ENCODE measurements at places on chromosomes 6 and 20.

DNA sequence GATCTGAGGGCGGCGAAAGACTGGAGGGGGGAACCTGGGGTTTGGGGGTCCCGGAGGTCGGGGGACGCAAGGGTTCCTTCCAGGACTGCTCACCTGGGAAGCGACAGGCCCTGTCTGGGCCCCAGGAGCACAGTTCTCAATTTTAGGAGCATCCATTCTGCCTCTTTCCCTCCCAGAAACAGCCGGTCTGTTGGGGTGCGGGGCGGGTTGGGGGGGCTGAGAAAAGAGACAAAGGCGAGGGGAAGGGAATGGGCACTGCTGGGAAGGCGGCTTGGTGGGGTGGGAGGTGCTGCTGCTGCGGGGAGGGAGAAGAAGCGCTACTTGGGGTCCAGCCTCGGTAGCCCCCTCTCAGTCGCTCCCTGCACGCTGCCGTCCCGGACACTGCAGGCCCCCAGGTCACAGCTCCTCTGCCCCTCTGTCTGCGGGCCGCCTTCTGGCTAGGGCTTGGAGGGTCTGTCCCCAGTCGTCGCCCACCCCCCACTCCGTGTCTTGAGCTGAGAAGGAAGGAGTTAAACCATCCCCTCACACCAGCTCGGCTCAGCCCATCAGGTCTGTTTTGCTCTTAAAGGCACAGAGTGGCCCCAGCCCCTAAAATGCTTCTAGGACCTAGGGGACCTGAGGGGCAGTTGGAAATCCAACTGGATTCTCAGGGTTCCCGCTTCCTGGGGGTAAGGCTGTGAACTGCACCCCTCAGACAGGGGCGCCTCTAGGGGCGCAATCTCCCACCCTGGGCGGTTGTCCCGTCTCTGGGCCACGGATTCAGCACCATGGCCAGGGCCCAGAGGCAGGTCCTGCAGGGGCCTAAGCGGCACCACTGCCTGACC, 690 bp downstream of the GDAP1L1 start:
- DNase-seq, result no peak

GRCh38 chr6:131683479-131683878, 17.7 kb downstream of the OR2A4 start:
- peak; percentile 48 for DNase-seq

DNA sequence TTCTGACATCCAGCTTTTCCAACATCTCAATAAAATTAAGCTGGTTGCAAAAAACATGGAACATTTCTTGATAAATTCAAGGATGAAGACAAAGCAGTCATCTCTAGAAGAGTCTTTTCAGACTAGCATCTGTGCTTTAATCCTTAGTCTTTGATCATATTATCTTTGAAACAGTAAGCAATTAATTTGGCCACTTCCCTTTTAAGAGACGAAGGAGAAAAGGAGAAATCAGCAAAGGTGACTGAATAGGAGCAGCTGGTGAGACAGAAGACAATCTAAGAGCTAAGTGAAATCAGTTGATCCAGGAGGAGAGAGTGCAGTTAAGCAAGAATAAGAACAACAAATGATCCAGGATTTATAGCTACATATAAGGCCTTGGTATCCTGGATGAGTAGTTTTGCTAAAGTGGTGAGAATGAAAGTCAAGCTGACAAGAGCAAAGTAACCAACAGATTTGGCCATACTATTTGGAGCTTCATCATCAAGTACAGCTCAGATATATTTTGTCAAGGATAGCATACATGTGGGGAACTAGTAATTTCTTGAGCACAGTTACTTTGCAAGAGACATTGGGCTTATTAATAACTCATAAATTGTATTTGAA, 215.5 kb downstream of the ADGB start:
- no peak for DNase-seq

- no peak for DNase-seq
Observed at GRCh38 chr6:146915671-146916127, 288.5 kb upstream of the STXBP5 start.

DNA sequence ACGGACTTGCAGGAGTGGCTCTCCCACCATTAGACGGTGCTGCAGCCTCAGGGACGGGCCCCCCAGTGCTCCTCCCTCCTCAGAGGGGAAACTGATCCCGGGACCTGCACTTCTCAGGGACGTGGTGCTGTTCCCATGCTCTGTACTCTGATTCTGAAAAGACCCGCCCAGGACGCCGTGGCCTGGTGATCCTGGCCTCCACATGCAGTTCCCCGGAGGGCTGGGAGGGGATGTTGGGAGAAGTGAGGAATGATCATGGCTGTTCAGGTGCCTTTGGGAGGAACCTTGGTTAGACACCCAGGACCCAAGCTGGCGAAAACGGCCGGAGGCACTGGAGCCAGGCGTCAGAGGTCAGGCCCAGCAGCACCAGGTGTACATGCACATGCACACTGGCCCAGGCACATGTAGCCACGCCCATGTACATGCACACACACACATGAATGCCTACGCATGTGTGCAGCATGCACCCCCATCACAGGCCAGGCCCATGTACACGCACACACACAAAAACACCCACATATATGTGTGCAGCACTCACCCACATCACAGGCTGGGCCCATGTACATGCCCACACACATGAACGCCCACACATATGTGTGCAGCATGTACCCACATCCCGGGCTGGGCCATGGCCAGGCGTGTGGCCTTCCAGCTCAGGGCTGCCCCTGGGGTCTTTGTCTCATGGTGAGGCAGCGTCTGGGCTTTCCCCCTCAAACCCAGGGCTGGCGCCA, 52.6 kb upstream of the DACT2 start:
- DNase-seq, result no peak

GRCh38 chr6:140554421-140554820, 1180.0 kb upstream of the CITED2 start:
- no peak for DNase-seq

GRCh38 chr6:140711019-140711613, 1336.7 kb upstream of the CITED2 start:
- no peak for DNase-seq

- DNase-seq, result no peak
Observed at GRCh38 chr6:1335367-1336037, 23.6 kb downstream of the FOXQ1 start.

GRCh38 chr6:35139924-35140638, 1.1 kb downstream of the TCP11 start:
- DNase-seq, result peak; percentile 22

DNA sequence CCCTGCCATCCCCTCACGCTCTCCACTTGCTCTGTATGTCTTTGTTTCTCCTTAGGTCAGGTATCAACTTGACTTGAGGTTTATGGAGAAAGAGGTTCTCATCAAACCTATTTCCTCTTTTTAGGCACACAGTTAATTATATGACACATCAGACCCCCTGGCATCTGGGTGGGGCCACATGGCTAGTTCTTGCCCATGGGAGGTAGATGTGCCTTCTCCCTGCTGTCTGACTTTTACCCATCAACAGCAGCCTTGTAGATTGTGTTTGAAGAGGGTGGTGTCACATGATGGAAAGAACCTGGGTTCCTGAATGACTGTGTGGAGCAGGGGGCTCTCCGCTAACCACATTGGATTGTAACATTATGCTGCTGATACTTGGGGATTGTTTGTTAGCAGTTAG, 7.2 kb upstream of the UQCC2 start:
- DNase-seq, result no peak

GRCh38 chr6:35484921-35485392, 11.9 kb downstream of the TEAD3 start:
- DNase-seq, result no peak

DNA sequence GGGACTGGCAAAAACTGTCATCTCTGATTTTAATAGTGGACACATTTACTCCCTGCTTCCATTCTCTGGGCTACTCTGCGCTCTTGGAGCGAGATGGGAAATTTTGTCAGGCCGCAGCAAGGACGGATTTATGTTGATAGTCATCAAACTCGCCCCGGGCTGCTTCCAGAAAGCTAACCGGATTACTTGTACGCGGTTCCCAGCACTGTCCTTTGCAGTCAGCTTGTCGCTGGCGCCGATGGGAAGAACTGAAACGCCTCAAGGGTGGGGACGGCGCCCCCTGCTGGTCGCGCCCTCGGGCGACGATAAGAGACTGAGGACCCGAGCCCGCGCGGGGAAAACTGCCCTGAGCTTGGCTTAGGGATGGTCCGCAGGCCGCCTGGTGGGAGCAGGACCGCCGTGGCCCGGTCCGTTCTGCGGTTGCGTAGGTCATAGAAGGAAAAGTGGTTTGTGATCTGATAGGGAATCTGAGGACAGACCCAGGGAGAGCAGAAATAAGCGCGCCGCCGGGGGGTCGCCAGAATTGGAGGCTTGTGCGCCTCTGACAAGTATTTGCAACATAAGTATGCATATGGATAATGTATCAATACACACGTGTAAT, 984 bp upstream of the ABT1 start:
- DNase-seq, result peak; percentile 87

DNA sequence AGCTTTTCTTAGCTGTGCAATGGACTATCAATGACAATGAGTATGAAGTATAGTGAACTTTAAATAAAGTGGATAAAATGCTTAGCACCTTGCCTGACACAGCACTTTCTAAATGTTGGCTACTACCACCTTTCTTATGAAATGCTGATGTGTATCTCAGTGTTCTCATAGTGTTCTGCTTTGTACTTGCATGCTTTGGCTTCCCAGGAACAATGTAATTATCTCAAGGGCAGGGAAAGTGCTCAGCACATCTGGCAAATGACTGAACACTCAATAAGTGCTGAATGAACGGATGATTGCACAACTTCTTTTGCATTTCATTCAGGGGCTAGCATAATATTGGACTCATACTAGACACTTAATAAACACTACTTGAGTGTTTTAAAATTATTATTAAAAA, 28.2 kb upstream of the NOX3 start:
- DNase-seq, result no peak

DNA sequence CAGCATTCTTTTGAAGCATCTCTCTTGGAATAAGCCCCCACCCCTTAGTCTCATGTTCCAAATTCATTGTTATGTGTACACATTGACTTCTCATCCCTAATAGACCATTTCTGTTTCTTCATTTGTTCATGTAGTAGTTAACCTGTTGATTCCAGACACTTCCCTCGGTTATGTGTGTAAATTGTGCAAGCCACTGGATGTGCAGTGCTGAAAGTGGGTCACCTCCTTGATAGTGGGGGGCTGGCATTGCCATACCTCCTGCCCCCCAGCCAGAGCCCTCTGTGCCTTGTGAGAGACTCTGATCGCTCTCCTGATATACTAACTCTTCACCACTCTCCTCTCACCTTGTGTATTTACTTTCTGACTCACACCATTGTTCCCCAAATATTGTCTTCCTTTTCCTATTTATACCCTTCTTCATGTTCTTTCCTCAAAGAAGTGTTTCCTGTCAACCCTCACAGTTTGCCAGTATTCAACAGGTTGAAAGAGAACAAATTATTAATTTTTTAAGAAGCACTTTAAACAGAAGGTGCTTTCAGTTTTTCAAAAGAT, 59.0 kb downstream of the HIVEP1 start:
- DNase-seq, result no peak

- no peak for DNase-seq
Observed at GRCh38 chr6:168741942-168742782, 301.2 kb downstream of the SMOC2 start.

DNA sequence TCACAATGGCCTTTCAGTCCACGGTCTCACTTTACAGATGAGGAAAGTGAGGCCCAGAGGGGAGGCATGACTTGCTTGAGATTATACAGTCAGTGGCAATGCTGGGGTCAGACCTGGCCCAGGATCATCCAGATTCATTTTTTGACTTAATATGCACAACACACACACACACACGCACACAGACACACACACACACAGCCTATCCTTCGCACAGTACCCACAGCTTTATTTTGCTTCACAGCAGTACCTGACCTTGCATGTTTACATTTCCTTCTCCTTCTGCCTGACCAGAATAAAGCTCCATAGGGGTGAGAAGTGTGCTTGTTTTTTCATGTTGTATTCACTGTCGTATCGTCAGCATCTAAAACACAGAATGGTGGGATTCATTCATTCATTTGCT, 79.8 kb downstream of the VEGFA start:
- no peak for DNase-seq

DNA sequence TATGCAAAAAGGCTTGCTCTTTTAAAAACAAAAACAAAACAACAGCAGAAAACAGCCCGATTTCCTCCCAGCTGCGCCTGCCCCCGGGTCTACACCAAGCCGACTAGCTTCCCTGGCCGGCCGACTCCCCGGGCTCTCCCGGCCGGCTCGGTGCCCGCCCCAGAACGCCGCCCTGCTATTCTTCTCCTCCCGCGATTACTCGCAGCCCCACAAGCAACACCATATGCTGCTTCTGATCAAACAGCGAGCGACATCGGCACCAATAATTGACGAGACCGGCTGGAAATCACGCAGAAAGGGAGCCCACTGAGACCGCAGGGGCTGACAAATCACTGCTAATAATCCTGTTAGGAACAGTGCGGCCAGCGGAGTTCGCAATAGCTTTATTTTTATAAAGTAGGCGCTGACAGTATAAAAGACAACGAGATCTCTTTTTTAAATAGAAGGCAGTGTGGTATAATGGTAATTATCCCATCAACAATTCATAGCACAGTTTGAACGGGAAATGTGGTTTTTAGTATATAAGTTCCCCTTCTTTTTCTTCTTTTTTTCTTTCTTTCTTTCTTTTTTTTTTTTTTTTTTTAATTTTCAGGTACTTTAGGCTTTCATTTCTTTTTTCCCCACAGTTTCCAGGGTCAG, 3.3 kb downstream of the SIM1 start:
- DNase-seq, result no peak

DNA sequence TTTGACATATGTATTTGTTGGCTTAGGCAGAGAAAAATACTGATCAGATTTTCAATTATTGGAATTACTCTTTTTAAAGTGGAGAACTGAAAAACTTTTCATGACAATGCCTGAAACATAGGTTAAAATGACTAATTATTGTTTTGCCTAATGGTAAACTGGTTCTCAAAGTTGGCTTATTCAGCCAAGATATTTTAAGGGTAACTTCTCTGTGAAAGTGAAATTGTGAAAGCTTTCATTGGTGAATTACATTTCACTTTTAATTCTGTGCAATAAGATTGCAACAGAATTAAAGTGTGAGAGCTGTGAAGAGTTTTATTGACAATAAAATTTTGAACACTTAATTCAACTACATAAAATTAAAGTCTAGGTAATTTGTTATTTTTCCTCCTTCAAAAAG, 24.5 kb downstream of the KIAA0408 start:
- no peak for DNase-seq

DNA sequence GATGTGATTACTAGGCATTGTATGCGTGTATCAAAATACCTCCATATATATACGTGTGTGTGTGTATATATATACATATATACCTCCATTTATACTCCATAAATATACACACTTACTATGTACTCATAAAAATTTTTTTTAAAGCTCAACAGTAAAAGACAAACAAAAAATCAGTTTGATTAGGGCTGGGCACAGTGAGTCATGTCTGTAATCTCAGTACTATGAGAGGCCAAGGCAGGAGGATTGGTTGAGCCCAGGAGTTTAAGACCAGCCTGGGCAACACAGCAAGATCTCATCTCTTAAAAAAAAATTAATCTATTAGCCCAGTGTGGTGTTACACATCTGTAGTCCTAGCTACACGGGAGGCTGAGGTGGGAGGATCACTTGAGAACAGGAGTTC, 24.6 kb downstream of the PDSS2 start:
- no peak for DNase-seq

DNA sequence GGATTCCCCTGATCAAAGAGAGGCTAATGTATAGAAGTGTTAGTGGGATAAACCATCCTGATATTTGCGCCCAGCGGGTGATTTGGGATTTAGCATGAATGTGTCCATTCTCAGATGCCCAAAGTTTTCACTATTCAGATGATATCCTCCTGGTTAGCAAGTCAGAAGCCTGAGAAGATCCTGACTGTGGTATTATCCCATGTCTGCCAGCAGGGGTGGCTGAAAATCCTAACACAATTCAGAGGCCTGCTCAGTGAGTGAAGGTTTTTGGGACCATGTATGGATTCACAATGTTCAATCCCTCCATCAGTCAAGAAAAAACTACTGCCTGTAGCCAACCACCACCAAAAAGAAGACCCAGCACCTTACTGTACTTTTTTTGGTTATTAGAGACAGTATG, 34.1 kb upstream of the SPACA1 start:
- no peak for DNase-seq
